Stimulated activated CD4-positive, alpha-beta T cell treated with anti-CD3 and anti-CD28 coated beads, Interleukin-1b, Interleukin-23, amount 100 ng/mL, for 24 hours (primary cell): ENCODE measurements at places on chromosomes 2 and 18.

DNA sequence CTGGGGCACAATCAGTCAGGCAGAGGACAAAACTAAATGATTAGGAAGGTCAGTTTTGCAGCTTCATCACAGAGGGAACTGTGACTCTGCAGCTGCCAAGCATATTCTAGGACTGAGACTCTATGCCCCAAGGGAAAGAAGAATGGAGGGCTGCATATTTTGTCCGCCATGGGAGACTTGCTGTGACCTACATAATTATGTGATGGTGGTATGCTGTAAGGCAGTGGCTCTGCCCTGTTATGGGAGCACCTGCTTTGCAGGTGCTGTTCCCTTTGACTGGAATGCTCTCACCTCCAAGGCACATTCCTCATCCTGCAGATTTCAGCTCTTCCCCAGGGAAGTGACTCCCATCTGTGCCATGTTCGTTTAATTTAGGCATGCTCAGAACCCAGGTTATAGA is 261.9 kb upstream of the EPHA4 start:
- no peak for DNase-seq

- DNase-seq = no peak
Observed at GRCh38 chr18:55088000-55088401, 128.7 kb upstream of the CCDC68 start.

DNA sequence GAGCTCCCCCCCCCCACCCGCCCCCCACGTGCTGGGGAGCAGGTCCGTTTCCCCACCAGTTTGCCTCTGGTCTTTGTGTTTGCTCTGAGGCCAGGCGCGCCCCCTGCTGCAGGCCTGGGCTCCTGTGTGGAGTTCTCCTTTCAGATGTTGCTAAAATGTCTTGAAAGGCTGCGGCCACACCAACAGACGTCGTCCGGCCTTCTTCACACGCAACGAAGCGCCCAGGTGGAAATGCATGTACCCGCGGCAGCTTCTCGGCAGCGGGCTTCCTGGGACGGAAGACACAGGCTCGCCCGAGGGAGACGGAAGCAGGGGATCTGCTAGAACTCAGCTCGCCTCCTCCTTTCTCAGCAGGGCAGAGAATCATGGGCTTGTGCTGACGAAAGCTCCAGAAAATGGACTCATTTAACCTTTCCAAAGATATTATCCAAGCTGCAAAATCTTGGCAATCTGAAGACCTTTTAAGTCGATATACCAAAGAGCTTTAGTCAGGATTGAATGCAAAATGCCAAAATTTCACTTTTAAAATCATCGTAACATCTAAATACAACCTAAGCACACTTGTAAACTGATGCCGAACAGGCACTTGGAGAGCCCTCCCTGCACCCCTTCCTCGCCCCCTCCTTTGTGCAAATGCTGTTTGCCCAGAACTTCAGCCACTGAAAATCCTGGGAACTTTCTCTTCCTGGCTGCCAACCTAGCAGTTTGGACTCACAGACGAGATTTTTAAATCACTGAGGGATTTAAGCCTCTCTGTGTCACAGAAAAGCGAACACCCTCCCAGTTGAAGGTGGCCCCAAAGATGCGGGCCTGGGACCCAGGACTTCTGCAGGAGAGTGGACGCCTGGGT is 125.5 kb upstream of the ZNF516 start:
- DNase-seq = no peak

DNA sequence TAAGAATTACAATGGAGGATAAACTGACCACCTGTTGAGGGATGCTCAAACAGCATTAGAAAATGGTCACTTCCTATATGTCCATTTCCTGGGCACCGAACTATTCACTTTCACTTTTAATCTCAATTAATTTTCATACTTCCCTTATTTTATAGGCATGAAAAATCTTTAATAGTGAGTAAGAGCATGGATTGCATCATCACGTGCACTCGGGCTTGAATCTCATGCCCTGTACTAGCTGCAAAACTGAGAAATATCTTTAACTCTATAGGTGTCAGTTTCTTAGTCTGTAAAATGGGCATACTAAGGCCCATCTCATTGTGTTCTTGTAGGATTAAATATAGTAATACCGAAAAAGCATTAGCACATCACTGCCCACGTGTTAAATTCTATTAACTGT is 183.9 kb upstream of the FIGN start:
- no peak for DNase-seq

DNA sequence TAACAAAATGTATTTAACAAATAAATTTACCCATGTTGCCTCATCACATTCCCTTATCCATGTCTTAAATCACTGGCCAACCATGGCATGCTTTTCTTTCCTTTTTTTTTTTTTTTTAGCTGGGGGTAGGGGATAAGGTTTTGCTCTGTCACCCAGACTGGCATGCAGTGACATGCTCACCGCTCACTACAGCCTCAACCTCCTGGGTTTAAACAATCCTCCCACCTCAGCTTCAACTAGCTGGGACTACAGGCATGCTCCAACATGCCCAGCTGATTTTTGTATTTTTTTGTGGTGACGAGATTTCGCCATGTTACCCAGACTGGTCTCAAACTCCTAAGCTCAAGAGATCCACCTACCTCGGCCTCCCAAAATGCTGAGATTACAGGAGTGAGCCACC is 266.4 kb downstream of the THSD7B start:
- DNase-seq = no peak

- DNase-seq = no peak
Observed at GRCh38 chr2:10873790-10874437, 37.8 kb upstream of the KCNF1 start.

DNA sequence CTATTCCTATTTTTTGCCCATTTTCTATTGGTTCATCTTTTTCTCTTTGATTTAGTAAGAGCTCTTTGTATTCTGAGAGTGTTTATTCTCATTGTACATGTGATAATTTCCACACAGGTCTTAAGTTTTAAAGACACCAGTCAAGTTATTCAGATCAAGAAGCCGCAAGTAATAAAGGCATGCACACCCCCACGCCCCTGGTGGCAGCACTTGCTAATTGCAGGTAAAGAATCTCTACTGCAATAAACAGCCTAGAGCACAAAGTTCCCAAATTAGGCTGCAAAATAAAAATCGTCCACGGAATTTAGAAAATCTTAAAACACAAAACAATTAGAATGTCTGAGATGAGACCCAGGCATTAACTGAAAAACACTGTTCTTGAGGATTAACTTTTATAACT is 45.2 kb downstream of the ST3GAL5 start:
- DNase-seq = no peak

GRCh38 chr18:3036108-3036507 is 23.2 kb upstream of the LPIN2 start:
- no peak for DNase-seq

DNA sequence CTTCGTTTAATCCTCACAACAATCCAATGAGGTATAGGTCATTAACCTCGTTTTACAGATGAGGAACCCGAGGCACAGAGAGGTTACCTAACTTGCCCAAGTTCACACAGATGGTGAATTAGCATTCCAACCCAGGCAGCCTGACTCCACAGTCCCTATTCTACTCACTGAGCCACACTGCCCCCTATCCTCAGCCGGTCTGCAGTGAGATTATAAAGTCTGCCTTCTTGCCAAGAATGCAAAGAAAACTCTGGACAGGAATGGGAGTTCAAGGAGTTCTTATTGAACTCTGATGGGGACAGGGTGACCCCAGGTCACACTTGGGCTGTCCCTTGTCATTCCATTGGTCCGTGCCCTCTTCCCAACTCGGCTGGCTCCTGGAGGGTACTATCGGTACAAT is 118.1 kb upstream of the MSH6 start:
- no peak for DNase-seq

DNA sequence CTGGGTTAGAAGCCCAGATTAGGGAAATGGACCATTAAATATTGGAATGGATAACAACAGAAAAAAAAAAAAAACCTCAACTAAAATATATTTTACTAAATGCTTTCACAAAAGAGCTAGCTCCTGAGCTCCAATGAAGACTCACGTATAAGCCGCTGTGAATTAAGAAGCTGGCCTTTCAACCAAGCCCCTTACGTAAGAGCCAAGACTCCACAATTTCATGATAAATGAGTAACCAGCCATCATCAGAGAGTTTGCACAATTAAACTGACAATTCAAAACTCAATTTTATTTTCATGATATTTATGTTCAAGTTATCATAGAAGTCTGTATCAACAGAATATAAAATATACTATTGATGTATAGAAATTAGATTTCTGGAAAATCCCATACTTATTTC is 70.7 kb upstream of the HNRNPA3 start:
- no peak for DNase-seq

GRCh38 chr2:86301009-86301408 is 36.4 kb downstream of the REEP1 start:
- no peak for DNase-seq

- no peak for DNase-seq
Observed at GRCh38 chr2:237968048-237968862, 1.4 kb downstream of the UBE2F start.

GRCh38 chr2:173027181-173028128 is 48.2 kb upstream of the MAP3K20 start:
- DNase-seq = peak; percentile 66

GRCh38 chr2:148978026-148978685 is 60.3 kb upstream of the LYPD6B start:
- DNase-seq = no peak

- DNase-seq = no peak
Observed at GRCh38 chr2:204483608-204484081, 61.6 kb upstream of the PARD3B start.

GRCh38 chr2:102063941-102064678 is 72.3 kb downstream of the IL1R2 start:
- no peak for DNase-seq

GRCh38 chr2:200300638-200301314 is 5.7 kb upstream of the SPATS2L start:
- DNase-seq = no peak

GRCh38 chr2:55874338-55874737 is 49.2 kb downstream of the EFEMP1 start:
- no peak for DNase-seq

DNA sequence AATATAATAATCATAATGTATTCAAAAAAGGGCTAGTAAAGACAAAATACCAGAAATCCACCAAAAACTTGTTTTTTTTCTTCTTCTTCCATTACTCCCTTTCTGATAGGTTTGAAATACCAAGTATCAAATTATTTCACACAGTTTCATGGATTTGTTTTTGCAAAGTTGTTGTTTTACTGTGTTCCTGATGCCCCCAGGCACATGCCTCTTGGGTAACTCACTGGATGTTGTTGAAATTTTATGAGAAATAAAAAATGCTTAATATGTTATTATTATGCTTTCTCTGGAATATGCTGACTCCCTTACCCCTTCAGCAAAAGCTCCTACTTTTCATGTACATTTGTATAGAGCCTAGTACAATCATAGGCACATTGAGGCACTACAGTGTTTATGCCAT is 419.6 kb downstream of the NRXN1 start:
- no peak for DNase-seq

GRCh38 chr2:148819019-148819585 is 55.9 kb upstream of the KIF5C start:
- no peak for DNase-seq

DNA sequence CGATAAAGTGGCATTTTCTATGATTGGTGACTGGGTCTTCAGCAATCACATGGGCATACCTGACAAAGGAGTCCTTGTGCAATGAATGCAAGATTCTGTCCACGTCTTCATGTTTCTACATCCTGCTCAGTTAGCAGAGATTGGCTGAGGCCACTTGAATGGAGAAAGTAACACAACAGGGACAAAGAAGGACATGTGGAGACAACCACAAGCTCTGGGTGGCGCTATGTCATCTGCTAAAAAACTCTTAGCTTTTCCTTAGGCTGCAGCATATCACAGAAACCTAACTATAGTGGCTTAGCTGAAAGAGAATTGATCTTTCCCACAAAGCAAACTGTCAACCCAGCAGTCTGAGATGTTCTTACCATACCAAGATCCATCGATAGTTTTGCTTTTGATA is 1109.7 kb downstream of the SOCS6 start:
- DNase-seq = no peak

- DNase-seq = no peak
Observed at GRCh38 chr2:127942002-127942401, 56.2 kb upstream of the AMMECR1L start.

DNA sequence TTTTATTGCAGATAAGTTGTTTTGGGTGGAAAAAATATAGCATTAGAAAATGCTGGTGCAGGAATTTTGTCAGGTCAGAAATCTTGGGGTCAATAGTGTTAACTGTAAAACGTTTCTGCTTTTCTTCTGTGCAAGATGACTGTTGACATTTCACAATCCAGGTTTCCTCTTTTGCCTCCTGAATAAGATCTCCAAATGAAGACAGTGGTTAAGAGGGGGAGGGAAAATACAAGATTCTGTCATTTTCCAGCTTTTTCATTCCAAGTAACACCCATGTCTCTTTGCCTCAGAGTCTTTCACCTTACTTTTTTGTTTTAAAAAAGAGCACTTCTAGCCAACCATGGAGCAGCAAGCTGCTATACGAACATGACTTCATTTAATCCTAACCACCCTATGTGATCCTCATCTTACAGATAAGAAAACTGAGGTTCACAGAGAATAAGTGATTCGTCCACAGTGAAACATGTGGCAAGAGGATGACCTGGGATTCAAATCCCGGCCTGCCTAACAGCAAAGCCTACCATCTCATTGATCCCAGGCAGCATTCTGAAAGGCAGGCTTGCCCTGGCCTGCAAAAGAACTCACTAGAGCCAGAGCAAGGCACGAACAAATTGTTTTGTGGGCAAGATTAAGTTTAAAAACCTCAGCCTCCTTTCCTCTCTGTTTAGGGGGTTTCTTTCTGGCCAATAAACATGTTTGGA is 3.0 kb downstream of the PLEK start:
- no peak for DNase-seq

- DNase-seq = no peak
Observed at GRCh38 chr2:130966775-130967490, 126.3 kb downstream of the FAM168B start.

GRCh38 chr18:54777118-54777791 is 51.0 kb upstream of the RAB27B start:
- no peak for DNase-seq

- peak; percentile 22 for DNase-seq
Observed at GRCh38 chr2:9655441-9656269, 24.9 kb upstream of the YWHAQ start.

DNA sequence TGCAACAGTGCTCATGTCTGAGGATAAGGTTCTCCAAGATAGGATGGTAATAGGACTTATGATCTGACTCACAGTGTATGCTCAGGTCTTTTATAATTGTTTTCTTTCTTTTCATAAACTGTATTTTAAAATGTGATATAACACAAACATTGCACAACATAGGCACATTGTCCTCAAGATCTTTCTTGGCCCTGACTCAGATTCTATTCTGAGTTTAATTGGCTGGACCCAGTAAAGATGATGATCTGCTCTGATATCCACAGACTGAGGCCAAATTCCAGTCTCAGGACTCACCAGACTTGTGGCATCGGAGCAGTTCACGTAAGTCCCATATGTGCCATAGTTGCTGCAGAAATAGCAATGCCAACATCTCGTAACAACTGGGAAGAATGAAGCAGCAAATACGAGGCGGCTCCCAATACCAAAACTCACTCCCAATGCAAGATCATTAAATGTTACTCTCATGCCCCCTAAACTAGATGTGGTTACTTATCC is 448.9 kb upstream of the SLC14A2 start:
- no peak for DNase-seq

DNA sequence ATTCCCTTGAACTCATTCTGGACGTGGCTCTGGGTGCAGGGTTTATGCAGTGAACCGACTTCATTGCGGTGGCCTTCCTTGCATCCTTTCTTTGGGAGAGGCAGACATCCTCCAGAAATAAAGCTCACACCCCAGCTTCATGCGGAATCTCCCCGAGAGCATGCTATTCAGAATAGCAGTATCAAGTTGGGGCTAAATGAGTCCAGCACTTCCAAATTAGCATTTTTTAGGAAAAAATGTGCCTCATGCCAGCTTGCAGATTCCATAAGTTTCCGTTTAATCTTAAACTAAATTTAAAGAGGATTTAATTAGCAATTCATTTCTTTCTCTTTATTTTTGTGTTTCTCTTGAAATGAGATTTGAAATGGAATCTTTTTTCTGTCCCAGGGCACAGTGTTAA is 107.4 kb upstream of the HDAC4 start:
- no peak for DNase-seq
